ENCODE measurements at places on chromosomes 7 and 10. TPM values are rescaled to one million over a fixed set of nuclear protein-coding genes. Genes with fewer than 3 reads are reported as not detected.

GRCh38 chr10:114729103-114729659 lies 71.1 kb upstream of the ABLIM1 start:
- DNase-seq = no peak

The CLCN1 gene
- total RNA-seq = 0.10 TPM

The CH25H gene
- not detected for total RNA-seq

DNA sequence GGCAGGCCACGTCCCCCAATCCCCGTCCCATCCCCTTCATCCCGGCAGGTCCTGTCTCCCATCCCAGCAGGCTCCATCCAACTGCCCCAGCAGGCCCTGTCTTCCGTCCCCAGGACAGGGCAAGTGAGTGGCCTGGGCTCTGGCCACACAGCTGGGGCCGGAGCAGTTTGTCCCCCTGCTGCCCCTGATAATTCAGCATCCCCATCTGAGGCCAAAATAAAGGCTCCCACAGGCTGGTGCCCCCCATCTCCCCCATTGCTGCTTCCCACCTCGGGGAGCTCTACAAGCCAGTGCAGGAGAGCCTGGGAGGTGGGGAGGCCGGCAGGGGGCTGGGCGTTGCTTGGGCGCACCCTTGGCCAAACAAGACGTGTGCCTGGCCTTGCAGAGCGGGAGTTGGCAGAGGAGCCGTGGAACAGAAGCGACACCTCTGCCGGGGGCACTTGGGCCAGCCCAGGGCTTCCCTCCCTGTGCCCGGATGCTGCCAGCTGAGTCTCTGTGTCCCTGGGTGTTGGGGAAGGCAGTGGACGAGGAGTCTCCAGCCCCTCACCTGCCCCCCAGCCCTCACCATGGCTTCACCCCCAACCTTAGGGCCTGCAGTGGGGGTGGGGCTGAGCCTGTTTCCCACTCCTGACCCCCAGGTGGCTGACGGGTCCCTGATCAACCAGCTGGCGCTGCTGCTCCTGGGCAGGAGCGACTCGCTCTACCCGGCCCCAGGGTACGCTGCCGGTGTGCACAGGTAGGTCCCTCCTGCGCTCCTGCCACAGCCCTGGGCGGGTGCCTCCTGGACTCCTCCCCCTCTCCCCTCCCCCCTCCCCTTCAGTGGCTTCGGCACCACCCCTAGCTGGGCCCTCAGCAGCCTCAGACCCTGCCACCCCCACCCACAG lies 14.0 kb downstream of the AP5Z1 start:
- no peak for DNase-seq

GRCh38 chr10:21387868-21388267 lies 137.6 kb downstream of the SKIDA1 start:
- DNase-seq = no peak

GRCh38 chr7:128876586-128876977 lies 13.9 kb downstream of the ATP6V1F start:
- no peak for DNase-seq

DNA sequence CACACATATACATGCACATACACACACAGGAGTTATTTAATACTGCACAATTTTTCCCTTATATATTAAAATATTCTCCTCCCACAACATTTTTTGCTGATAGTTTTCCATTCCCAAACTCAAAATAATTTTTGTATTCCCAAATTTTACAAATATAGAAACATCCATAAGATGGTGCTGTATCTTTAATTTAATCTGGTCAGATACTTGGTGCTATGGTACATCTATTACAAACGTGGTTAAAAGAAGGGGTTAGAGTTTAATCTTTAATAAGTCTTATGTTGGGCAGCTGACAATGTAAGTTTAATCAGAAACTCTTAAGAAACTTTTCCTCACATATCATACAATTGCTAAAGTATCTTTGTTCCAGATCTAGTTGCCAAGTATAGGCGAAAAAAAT lies 10.2 kb upstream of the CADPS2 start:
- DNase-seq = no peak

- DNase-seq = no peak
Measured at GRCh38 chr10:111986079-111986478, 197.5 kb downstream of the GPAM start.

- no peak for DNase-seq
Measured at GRCh38 chr10:33638891-33639290, 304.4 kb upstream of the NRP1 start.

The CAMK1D gene
- total RNA-seq = 16.3 TPM

DNA sequence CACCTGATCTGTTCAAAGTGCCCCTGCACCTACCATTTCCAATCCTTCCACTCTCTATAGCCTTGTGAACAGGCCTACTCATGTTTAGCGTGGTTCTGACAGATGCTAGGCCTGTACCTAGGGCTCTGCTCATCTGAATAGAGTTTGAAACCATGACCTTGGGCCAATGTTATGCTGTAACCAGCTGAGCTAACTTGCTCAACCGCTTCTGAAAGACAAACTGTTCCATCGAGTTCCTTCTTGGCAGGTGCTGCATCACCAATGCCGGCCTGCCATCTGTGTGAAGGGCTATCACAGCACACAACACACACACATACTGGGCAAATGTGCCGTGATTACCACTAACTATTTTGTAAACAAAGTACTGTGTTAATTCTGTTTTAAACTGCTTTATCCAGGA lies 419.0 kb upstream of the GALNT17 start:
- no peak for DNase-seq

The NCF1 gene
- total RNA-seq = 23.8 TPM

GRCh38 chr7:32143301-32143700 lies 73.1 kb upstream of the PDE1C start:
- DNase-seq = no peak

All from natural killer cell treated with Interleukin-12 subunit alpha and Interleukin-12 subunit beta and Interleukin-15 and Interleukin-18, amount 100 ng/mL, for 72 hours (primary cell).